ENCODE measurements at places on chromosomes 5 and 9.

GRCh38 chr9:126341902-126342301 lies 15.3 kb downstream of the MVB12B start:
- DNase-seq = no peak

- no peak for DNase-seq
Observed at GRCh38 chr5:149740866-149741459, 10.9 kb downstream of the PPARGC1B start.

- no peak for DNase-seq
Observed at GRCh38 chr9:20436476-20437195, 185.7 kb downstream of the MLLT3 start.

DNA sequence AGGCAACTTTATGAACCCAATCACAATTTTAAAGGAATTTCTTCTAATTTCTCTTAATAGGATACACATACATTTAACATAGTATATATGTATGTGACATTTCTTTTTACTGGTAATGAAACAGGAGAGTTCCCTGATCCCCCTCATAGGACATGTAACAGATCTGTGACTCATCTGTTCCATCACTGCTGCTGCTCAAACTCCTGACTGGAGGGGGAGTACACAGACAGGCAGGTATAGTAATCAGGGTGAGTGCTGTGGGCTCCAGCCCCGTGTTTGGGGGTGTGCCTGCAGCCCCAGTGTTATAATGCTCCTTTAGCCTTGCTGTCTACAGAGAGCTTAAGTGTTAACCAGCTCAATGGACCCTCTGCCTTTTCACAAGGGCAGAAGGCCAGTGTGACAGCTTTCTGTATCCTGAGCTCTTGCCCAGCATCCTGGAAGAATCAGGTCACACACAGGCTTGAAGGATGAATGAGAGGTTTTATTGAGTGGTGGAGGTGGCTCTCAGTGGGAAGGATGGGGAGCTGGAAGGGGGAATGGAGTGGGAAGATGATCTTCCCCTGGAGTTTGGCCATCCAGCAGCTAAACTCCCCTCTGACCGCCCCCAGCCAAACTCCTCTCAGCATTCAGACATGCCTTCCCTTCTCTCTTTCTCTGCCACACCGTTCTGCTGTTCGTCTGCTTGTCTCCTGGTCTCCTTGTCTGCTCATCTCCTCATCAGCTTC lies 161.3 kb downstream of the ZNF608 start:
- DNase-seq = no peak

DNA sequence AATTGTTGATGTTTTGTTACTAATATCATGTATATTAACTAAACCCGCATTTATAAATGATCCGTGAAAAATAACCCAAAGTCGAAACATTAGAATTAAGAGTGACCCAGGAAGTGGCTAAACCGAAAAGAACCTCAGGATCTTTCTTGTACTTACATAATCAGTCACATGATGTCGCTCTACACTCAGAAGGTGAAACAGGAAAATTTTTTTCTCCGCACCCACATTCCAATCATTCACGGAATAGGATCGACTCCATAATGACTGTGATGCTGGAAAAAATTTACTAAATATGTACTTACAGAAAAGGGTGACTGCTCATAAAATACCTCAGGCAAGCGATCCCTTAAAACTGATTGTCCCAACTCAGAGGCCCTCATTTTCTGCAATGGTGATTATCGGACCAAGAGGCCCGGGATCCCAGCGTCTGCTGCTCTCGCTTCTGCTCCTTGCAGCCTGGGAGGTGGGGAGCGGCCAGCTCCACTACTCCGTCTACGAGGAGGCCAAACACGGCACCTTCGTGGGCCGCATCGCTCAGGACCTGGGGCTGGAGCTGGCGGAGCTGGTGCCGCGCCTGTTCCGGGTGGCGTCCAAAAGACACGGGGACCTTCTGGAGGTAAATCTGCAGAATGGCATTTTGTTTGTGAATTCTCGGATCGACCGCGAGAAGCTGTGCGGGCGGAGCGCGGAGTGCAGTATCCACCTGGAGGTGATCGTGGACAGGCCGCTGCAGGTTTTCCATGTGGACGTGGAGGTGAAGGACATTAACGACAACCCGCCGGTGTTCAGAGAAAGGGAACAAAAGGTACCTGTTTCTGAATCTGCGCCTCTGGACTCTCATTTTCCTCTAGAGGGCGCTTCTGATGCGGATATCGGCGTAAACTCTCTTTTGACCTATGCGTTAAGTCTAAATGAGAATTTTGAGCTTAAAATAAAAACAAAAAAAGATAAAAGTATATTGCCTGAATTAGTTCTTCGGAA lies at the start of gene PCDHA12:
PCDHA12 (plus strand) TSS at position 224 of the 981 bp plus-strand sequence; CDS start at position 389, 165 bp downstream.
- no peak for DNase-seq

GRCh38 chr9:84140535-84141101 lies 160.0 kb downstream of the RMI1 start:
- no peak for DNase-seq

GRCh38 chr5:172010278-172010677 lies 3.8 kb upstream of the FBXW11 start:
- no peak for DNase-seq

DNA sequence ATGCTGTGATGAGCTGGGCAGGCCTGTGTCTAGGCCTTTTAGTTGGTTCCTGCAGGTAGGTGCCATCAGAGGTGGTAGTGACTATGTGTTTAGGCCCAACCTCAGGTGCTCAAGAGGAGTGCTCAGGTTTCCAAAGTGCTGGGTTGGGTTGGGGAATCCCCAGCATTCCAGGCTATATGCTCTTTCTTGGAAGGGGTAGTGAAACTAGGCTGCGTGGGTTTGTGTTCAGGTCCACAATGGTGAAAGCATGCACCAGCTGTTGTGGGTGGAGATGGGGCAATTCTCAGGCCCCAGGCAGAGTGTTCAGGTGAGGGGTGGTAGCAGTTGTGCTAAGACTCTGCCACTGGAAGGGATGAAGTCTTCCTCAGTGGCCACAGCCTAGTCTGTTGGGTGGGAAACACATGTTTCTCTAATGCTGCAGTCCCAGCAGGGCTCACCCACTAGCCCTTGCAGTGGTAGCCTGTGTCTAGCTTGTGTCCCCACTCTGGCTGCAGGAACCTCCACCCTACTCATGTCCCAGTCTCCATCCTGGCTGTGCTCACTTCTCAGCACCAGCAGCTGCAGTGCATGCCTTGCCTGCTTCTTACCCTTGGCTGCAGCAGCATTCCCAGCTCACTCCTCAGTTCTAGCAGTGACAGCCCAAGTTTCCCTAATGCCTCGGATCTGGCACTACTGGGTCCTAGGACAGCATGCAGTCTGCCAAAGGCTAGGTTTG lies 78.9 kb downstream of the FAM170A start:
- DNase-seq = no peak

DNA sequence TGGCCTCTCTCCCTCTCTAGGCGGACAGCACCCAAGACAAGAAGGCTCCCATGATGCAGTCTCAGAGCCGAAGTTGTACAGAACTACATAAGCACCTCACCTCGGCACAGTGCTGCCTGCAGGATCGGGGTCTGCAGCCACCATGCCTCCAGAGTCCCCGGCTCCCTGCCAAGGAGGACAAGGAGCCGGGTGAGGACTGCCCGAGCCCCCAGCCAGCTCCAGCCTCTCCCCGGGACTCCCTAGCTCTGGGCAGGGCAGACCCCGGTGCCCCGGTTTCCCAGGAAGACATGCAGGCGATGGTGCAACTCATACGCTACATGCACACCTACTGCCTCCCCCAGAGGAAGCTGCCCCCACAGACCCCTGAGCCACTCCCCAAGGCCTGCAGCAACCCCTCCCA lies 102.5 kb downstream of the PPARGC1B start:
- no peak for DNase-seq

GRCh38 chr9:134793288-134794188 lies 87.1 kb upstream of the FCN2 start:
- DNase-seq = no peak

- DNase-seq = no peak
Observed at GRCh38 chr9:98306384-98307145, 51.1 kb upstream of the TBC1D2 start.

DNA sequence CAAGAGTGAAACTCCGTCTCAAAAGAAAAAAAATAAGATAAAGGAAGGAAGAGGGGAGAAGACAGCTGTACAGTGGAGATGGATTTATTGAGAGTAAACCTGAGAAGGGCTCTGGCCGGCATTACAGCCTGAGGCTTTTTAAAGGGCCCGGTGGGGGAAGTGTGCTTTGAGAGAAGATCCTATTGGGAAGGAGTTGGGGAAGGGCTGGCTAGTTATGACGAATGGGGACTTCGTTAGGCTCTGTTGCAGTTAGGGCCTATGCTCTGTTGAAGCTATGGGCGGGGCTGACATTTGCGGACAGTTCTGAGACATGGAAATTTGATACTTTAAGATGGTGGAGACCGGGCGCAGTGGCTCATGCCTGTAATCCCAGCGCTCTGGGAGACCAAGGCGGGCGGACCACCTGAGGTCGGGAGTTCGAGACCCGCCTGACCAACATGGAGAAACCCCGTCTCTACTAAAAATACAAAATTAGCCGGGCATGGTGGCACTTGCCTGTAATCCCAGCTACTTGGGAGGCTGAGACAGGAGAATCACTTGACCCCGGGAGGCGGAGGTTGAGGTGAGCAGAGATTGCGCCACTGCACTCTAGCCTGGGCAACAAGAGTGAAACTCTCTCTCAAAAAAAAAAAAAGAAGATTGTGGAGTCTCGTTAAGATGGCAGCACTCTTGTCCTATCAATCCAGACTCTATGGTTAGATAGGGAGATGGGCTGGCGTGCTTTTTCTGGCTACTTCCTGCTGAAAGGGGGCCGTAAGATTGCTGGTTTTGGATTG lies 33.2 kb downstream of the C9orf50 start:
- no peak for DNase-seq

DNA sequence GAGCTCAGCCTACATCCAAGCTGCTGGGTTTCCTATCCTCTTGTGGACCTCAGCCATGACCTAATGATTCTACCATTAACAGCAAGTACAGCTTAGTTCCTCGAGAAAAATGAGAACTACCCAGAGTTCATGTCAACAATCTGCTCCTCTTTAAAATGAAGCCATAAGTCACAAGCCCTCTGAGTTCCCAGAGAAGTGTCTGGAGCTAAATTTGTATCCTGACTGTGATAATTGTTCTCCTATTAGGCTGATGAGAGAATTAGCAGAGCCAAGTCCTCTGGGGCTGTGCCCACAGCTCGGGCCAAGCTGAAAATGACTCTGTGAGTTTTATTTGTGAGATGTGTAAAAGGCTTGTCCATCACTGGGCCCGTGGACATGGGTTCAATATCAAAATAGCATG lies 145.1 kb upstream of the SMIM23 start:
- no peak for DNase-seq

Data from cortex of kidney (tissue), 1 donor.